RPMI8226 (cell line): ENCODE measurements at places on chromosomes 11 and 22.

GRCh38 chr11:71212871-71213559, 39.4 kb downstream of the SHANK2 start:
- no peak for DNase-seq

- DNase-seq = no peak
These were observed 249.0 kb downstream of the CADM1 start for GRCh38 chr11:115255006-115255762.

GRCh38 chr22:19429950-19430889, 1.3 kb downstream of the HIRA start:
- DNase-seq = peak; percentile 47

DNA sequence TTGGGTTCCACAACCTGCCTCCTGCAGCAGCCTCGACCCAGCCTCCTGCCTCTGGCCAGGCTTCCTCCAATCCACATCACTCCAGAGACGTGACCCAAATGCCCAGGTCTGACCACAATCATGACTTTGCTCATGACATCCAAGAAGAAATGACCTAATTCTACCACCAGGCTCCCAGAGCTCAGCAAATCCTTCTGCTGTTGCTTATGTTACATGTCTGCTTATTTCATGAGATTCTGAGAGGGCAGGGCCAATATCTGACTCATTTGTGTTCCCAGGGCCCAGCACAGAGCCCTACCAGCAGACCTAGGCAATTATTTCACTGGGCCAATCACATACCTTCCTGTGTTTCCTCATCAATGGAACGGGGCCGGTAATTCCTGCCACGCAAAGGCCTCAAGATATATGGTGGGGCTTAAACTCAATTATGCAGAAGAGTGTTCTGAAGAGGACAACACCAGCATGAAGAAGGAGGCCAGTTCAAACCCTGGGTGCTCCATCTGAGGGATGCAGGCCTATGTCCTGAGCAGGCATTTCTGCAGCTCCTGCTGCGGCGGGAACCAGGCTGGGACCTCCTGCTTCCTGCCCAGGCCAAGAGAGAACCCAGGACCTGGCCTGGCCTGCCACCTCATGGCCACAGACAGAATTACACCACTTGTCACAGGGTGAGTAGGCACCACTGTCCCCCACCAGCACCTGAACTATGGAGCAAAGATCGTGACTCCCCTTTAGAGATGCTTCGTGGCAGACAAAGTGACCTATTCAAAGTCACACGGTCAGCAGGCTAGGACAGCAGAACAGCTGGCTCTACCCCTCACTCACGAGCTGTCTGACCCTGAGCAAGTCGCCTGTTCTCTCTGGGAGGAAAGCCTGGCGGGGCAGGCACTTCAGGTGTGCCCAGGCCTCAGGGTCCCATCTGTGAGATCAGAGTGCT, 5.9 kb downstream of the CENPM start:
- peak; percentile 74 for DNase-seq

GRCh38 chr22:35292786-35293185, 6.9 kb upstream of the TOM1 start:
- no peak for DNase-seq

GRCh38 chr11:124760806-124761205, 1.3 kb downstream of the ESAM start:
- DNase-seq = no peak

DNA sequence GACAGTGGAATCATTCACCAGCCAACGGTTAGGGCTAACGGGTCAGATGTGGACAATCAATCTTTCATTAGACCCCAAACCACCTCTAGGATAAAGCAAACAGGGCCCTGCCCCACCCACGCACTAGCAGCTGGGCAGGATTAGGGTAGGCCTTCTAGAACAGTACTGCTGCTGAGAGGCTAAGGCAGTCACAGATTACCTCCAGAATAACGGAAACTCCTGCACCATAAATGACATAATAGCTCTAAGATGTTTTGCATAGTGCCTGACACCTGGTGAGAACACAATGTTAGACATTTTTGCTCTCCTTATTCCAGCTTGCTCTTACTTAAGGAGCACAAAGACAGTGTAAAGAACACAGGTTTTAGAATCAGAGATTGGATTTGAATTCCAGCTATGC, 1.8 kb downstream of the SYTL2 start:
- DNase-seq = no peak
